Frontal cortex (tissue), 4 donors: ENCODE measurements at places on chromosomes 3 and 15.

- DNase-seq, result no peak
Measured at GRCh38 chr3:127410678-127411077, 122.8 kb upstream of the PRR20G start.

DNA sequence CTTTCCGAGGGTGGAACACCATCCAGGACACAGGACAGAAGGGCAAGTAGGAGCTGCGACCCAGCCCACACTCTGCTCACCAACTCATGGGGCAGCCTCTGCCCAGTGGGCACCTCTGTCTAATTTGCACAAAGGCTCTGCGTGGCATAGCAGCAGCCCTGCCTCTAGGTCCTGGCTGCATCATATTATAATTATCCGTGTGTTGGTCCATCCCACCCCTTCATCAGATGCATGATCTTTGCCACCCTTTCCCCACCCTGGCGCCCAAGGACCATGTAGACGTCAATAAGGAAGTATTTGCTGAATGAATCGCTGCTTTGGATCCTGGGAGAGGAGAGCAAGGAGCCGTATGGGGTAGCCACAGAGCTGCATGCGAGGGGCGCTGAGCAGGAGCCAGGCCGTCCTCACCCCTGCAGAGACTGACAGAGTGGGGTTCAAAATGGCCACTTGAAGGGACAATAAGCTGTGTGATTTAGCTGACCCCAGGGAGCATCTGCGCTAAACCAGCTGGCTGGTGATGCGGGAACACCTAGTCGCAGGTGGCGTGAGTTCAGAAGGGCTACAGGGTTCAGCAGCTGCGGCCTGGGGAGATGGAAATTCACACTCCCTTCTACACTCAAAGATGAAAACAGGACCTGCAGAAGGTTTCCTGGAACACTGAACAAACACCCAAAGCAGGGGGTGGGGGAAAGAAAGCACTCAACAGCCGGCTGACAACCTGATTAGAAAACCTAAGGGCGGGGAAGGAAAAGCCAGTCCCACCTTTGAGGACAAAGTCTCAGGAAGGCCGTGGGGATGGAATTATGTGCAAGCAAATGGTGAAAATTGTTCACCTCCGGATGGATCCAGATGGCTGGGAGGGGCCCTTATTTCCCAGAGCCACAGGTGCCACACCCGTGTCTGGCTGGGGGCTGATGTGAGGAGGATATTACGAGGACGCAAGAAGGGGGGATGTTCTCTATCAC lies 6.4 kb downstream of the MGLL start:
- DNase-seq, result no peak

- DNase-seq, result no peak
Measured at GRCh38 chr3:48429960-48430707, at the start of gene PLXNB1. TSS of gene PLXNB1 (minus strand) at chr3:48430086. CDS start at chr3:48424611, 5,475 bp downstream.

DNA sequence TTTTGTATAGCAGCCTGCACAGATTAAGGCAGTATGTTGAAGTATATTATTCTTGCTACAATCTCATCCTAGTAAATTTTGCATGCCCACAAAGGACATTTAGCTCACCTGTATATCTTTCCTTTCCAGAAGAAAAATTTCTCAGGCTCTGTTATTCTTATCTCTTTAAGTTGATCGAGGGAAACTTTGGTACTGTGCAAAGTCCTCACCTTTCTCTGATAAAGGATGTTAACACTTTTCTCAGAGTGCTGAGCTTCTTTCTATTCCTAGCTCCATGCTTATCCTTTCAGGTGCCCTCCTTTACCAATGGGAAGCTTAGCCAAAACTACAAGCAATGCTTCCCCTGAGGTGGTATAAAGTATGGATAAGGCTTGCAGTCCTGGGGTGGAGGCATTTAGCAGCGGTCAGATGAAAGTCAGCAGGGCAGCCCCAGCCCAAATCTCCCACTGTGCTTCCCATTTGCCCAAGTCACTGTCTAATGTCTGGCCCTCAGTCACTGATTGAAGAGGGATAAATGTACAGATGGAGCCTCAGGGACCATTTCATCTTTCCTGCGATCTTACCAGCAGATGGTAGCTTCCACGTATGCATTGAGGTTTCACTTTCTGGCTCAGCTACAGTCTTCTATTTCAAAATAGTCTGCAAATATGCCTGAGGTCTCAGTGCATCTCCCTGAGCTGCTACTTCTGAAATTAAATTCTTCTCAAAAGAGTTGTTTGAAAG lies 127.8 kb upstream of the P2RY1 start:
- no peak for DNase-seq

GRCh38 chr3:61358364-61358763 lies 107.1 kb upstream of the FHIT start:
- DNase-seq, result no peak
